ENCODE measurements at places on chromosomes 4 and X.

GRCh38 chr4:83782591-83782990 lies 246.7 kb downstream of the GPAT3 start:
- DNase-seq, result no peak

GRCh38 chr4:138555584-138555983 lies 313.4 kb upstream of the SLC7A11 start:
- no peak for DNase-seq

DNA sequence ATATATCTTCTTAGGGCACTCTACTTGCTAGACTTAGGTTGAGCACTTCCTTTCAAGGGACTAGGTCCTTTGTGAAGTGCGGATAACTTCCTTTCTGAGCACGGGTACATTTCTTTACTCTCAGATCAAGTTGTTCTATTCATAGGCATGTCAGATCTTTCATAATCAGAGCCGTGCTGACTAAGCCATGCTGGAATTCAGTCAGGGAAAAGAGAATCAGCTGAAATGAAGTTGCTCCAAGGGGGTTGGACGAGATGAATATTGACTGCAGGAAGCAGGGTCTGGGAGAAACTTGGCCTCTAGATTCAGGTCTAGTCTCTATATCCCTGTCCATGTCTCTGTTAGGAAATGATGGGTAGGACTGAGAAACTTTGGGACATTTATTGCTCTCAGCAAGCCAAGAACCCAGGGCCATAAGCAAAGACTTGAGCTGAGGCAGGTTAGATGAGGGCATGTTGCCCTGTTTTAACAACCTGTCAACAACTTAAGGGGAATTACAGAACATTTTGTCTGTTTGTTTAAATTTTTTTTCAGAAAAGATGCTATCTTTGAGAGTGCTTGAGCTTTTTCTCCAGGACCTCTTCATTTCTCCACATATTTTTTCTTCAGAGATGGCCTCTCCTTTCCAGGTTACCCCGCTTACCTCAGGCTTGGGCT lies 28.3 kb downstream of the AREG start:
- no peak for DNase-seq

- DNase-seq, result no peak
Observed at GRCh38 chrX:56978172-56978571, 17.2 kb downstream of the SPIN3 start.

GRCh38 chr4:74904509-74905065 lies 28.3 kb upstream of the PARM1 start:
- DNase-seq, result no peak

- DNase-seq, result no peak
Observed at GRCh38 chr4:133124746-133125145, 24.3 kb upstream of the PCDH10 start.

DNA sequence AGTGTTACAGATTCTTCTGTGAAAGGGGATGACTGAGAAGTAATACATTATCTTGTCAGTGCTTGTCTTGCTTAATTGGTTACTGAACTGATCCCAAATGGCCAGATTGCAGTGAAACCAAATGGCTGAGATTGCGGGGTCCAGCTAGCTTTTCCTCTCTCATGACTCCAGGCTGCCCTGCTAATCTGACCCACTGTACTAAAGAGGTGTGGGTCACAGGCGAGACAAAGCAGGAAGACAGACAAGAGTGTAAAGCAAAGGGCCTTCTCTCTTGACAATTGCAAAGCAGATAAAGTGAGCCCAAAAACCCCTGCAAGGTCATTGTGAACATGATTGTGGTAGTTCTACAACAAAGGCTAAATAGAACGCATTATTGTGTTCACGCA lies 2.1 kb downstream of the TMEM150C start:
- no peak for DNase-seq

DNA sequence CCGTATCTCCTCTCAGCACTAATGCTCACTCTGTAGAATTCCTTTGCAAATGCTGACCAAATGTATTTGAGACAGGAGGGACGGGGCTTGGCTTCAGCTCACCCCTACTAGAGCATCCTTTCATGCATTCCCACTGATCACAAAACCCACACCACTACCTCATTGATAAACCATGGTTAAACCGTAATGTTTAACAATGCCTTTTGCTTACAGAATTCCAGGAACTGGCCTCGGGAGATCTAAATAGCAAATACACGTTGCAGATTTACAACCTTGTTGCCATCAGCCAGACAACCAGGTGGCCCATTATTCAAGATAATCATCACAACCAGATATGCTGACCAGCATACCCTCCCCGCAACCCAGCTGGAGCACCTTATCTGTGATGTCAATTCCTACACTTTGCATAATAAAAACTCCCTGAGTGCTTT lies 391.9 kb downstream of the KCTD8 start:
- DNase-seq, result no peak

DNA sequence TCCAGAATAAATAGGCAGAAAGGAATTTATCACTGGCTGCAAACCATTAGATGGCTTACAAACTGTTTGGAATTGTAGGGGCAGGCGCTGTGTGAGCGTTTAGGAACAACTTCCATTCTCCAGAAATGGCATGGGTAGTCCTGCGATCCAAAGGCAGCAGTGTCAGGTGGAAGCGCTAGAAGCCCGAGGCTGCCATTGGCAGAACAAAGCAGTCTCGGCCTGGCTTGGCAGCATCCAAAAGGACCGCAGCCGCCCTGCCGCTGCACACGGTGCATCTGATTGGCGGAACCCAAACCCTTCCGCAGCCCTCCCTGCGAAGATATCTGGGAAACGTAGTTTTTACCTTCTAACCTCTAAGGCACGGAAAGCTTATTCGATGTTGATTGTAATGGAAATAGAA lies 23.6 kb upstream of the YTHDC1 start:
- DNase-seq, result no peak

DNA sequence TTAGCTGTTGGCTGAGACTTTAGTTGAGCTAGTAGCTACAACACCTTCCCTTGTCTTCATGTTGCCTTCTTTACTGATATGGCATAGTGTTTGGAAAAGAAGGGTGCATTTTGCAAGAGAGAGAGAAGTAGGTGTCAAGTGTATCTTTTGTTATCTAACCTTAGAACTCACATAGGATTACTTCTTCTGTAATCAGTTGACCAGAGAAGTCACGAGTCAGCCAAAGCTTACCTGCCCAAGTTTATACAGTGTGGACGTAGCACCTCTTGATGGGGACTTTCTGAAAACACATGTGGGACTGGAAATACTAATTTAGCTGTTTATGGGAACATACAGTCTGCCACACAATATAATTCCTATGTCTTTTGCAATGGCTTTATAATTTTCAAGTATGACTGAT lies 56.0 kb downstream of the UGT8 start:
- no peak for DNase-seq

- DNase-seq, result no peak
Observed at GRCh38 chr4:83112231-83112630, 2.3 kb downstream of the PLAC8 start.

DNA sequence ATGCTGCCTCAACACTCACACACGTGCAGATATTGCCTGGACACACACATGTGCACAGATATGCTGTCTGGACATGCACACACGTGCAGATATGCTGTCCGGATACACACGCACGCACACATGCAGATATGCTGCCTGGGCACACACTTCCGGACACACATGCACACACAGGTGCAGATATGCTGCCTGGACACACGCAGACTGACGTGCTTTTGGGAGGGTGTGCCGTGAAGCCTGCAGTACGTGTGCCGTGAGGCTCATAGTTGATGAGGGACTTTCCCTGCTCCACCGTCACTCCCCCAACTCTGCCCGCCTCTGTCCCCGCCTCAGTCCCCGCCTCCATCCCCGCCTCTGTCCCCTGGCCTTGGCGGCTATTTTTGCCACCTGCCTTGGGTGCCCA lies 14.7 kb downstream of the FGFRL1 start:
- no peak for DNase-seq

- DNase-seq, result no peak
Observed at GRCh38 chr4:13642170-13642950, 14.8 kb upstream of the BOD1L1 start.

GRCh38 chrX:51406688-51407519 lies 74.3 kb downstream of the NUDT10 start:
- no peak for DNase-seq

DNA sequence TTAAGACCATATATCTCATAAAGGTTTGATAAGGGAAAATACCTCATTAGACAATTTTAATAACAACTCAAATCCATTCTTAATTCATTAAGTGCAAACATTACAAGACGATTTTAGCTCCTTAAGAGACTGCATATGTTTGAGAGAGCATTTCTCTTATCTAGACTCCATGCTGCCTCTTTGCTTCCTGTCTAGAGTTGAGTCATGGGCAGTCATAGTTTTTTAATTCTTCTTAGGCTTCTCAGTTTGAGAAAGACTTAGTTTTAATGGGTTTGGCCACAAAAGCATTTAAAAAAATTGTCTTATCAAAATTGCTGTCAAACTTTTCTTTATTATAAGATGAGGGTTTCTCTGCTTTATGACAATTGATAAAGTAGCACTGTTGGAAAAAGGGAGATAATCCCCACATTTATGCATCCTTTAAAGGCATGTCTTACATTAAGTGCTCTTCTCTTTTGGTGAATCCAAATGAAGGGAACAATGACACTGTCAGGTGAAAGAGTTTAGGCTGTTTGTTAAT lies 713.4 kb downstream of the PCDH18 start:
- no peak for DNase-seq

- DNase-seq, result no peak
Observed at GRCh38 chr4:128600996-128601871, 208.3 kb upstream of the JADE1 start.

GRCh38 chr4:143025081-143025704 lies 159.5 kb upstream of the USP38 start:
- no peak for DNase-seq

DNA sequence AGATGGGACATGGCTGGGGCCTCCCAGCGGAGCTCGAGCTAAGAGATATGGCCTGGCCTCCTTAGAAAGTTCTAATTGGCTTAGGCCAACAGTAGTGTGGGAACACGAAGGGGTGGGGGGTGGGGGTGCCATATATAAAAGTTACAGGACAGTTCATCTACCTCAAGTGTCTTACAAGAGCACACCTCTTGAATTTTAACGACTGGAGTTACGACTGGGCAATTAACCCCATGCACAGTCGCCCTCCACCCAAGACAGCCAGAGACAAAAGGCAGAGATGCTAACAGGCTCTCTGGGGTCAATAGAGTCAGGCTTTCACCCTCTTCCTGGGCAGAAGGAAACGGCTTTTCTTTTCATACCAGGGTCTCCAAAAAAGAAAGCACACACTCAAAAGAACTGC lies 302.2 kb downstream of the BCOR start:
- no peak for DNase-seq

DNA sequence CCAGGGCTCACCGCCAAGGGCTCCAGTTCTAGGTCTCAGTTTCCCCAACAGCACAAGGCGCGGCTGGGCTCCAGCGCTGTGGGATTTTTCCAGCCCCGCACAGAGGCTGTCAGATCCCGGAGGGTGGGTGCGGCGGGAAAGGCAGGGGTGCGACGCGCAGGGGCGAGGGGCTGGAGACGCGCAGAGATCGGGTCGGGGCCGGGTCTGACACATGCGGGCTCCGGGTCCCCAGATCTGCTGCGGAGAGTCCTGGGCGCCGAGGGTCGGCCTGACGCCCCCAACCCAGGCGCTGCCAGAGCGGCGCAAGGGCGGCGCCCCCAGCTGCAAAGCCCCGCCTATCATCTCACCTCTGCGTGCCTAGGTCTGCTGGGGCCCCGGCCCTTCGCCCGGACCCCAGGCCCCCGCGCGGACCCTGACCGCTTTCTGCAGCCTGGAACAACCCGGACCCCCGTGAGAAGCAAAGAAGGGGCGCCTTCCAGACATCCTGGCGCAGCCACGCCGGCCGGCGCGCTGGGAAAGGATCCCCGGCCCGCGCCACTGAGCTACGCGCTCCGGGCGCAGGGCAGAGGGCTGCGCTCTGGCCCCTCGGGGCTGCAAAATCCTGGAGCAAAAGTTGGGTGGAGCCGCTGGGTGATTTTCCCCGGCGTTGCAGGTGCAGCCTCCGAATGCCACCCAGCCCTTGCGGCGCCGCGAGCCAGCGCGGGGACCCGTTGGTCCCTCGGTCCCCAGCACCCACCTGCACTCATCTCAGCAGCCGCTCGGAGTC lies 486 bp downstream of the ABLIM2 start:
- no peak for DNase-seq

- no peak for DNase-seq
Observed at GRCh38 chr4:7890635-7891393, 48.8 kb downstream of the AFAP1 start.

DNA sequence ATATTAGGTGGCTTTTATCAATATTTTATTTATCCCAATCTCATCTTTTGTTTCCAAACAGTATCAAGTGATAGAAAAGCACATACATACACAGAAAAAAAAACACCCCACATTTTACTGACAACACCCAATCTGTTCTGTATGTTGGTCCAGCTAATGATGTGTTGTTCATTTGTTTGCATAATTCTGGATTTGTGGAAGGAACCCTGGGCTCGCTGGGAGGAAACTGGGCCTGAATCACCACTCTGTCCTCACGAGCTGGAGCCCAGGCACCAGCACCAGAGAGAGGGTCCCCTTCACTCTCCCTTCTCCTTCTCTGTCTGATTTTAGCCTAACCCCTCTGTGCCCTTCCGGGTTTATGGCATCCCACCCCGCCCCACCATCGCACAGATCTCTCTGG lies 79.8 kb downstream of the PSAPL1 start:
- DNase-seq, result no peak

DNA sequence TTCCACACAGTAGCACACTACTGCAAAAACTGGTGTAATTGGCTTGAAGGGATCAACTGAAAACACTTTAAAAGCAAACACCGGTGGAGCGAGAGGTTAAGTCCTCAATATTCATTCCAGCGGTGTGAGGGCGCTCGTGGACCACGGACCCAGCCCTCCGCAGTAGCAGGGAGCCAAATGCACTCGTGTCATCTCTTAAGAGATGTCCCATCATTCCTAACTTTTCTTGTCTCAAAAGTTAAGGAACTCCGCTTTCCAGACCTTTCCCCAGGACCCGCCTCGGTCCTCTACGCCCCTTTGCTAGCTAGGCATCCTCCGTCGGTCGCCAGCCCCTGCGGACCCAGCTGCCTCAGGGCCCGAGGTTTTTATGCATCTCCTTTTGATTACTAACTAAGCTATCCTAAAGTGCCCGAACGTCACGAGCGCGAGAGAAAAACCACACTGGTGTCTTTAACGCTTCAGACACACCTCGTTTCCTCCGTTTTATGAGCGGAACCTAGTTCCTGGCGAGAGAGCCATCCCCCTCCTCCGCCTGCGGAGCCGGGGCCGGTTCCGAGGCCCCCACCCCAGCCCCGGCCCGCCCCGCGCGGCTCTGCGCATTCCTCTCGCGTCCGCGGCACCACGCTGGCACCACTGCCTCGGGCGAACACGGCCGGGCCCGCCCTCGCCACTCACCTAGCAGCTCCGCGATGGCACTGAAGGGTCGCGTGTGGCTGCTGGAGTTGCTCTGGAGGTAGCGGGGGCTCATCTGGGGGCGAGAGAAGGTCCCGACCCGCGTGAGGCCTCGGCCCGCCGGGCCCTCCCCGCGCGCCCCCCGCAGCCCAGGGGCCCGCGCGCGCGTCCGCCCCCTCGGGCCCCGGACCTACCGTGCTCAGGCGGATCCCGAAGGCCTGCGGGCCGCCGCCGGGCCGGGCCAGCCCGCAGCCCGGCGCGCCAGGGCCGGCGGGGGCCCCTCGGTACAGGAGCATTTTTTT lies 723 bp downstream of the MORC4 start:
- no peak for DNase-seq

Measured in stimulated activated CD8-positive, alpha-beta memory T cell treated with anti-CD3 and anti-CD28 coated beads, Interleukin-7, amount 100 ng/mL, for 4 hours (primary cell).